NCI-H526 (cell line): ENCODE measurements at places on chromosomes 11 and 22.

DNA sequence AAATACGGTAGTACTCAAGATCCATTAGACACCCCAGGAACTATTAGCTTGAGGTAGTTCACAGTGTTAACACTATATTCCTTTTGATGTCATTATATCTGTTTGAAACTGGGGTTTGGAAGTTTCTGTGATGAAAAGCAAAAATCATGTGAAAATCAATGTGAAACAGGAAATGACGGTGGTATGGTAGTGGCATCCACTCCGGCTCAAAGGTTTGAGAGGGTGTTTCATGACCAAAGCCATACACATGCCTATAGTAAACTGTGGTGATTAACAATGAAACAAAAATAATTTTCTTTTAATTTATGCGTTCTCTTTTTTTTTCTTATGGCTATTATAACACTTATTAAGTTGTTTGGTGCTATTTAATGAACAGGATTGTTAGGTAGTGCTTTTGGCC is 10.9 kb downstream of the RAB38 start:
- no peak for DNase-seq

DNA sequence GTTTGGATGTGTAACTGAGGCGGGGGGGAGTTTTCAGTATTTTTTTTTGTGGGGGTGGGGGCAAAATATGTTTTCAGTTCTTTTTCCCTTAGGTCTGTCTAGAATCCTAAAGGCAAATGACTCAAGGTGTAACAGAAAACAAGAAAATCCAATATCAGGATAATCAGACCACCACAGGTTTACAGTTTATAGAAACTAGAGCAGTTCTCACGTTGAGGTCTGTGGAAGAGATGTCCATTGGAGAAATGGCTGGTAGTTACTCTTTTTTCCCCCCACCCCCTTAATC is 2.3 kb downstream of the MALAT1 start:
- peak; percentile 58 for DNase-seq

GRCh38 chr11:62148271-62148980 is 24.6 kb downstream of the INCENP start:
- no peak for DNase-seq

DNA sequence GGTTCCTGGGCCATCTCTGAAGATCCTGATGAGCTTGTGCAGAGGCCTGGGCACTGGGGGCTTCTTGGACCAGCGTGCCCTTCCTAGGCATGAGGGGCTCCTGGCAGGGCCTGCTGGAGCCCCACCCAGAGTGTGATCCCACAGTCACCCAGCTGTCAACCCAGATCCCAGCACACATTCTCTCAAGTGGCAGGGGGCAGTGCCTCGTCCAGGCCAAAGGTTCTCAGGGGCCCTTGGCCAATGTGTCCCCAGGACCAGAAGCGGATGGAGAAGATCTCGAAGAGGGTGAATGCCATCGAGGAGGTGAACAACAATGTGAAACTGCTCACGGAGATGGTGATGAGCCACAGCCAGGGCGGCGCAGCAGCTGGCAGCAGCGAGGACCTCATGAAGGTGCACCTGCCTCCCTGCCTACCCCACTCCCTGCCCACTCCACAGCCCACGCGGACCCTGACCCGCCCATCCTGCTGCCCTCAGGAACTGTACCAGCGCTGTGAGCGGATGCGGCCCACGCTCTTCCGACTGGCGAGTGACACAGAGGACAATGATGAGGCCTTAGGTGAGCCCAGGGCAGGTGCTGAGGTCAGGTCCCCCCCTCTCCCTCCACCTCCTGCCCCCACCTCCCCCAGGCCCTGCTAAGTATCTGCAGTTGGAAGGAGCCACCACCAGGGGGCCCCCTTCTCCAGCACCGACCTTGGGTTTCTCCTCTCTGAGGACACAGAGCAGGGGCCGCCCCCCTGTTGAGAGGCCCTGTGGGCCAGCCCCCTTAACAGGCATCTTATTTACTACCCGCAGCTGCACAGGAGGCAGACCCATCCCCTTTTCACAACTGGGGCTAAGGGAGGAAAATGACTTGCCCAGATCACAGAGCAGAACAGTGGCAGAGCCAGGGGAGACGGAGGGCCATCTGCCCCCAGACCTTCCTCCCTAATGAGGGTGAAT is 14.7 kb downstream of the GGA1 start:
- peak; percentile 46 for DNase-seq

- no peak for DNase-seq
These were observed 119.7 kb downstream of the RCN1 start for GRCh38 chr11:32210556-32210955.

DNA sequence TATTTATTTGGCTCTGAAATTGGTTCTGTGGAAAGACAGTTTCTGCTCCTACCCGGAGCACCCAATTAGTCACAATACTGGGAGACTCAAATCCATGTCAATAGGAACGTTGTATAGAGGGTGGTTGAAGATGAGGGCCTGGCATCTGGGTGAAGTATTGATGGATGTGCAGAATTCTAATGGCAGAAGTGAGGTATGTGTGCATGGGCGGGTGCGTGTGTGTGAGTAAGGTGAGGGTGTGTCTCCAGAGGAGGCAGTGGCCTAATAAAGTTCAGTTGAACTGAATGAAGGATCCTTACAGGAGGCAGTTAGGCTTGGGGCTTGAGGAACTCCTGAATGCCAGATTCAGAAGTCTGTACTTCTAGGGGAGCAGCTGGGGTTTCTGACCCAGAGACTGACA is 71.8 kb upstream of the B3GAT1 start:
- no peak for DNase-seq

DNA sequence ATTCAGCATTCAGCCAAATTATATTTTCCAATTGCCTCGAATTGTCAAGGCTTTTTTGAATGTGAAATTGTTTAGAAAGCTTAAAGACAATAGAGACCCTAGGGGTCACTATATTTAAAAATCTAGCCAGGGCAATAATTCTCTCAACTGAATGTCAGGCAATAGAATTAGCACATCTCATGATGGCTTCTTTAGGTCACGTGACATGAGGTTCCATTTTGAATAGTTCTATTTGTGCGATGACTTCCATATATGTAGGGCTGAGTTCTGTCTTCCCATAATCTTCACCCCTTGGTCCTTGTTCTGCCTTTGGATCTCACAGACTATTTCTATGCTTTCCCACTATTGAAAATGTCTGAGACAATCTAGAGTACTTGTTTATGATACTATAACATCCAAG is 527.7 kb upstream of the KIRREL3 start:
- no peak for DNase-seq

- DNase-seq, result no peak
These were observed 569.3 kb downstream of the MIAT start for GRCh38 chr22:27226666-27227065.

DNA sequence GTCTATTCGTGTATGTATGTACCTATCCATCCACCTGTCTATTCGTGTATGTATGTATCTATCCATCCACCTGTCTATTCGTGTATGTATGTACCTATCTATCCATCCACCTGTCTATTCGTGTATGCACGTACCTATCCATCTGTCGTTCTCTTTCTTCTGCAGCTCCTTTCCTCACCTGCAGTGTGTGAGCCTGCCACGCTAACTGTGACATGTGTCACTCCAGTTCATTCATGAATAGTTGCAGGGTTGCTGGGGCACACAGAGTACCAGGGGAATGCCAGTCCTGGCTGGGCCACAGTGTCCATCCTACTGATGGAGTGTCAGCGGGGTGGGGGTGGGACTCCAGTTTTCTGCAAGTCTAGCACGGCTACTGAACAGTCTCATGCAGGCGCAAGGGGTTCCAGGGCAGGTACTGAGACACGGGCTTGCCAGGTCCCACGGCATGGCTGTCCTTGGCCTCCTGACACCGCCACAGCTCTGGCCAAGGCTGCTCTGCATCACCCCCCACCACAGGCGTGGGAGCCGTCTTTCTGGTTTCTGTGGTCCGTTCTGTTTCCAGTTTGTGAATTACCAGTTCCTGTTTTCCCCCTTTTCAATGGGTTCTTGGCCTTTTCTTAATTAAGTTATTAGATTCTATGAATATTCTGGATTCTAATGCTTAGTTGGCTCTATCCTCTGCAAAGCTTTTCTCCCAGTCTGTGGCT is 88.8 kb upstream of the CLDN5 start:
- DNase-seq, result no peak

DNA sequence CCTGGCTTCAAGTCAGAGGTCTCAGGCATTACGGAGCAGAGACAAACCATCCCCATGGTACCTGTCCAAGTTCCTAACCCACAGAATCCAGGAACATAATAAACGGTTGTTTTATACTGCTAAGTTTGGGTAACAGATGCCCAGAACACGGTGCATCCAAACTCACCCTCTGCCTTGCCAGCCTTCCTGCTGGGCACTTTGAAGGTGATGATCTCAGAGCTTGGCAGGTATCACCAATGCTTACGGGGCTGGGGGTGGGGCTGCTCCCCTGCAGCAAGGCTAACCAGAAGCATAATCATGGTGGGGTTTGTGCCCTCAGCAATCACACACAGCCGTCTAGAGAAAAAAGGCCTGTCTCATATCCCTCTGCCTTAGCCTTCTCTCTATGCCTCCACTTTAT is 27.1 kb downstream of the DKK3 start:
- DNase-seq, result no peak

- no peak for DNase-seq
These were observed 898.3 kb downstream of the BRD1 start for GRCh38 chr22:48929276-48929790.

- DNase-seq, result no peak
These were observed 156.8 kb downstream of the SPON1 start for GRCh38 chr11:14119357-14119756.

DNA sequence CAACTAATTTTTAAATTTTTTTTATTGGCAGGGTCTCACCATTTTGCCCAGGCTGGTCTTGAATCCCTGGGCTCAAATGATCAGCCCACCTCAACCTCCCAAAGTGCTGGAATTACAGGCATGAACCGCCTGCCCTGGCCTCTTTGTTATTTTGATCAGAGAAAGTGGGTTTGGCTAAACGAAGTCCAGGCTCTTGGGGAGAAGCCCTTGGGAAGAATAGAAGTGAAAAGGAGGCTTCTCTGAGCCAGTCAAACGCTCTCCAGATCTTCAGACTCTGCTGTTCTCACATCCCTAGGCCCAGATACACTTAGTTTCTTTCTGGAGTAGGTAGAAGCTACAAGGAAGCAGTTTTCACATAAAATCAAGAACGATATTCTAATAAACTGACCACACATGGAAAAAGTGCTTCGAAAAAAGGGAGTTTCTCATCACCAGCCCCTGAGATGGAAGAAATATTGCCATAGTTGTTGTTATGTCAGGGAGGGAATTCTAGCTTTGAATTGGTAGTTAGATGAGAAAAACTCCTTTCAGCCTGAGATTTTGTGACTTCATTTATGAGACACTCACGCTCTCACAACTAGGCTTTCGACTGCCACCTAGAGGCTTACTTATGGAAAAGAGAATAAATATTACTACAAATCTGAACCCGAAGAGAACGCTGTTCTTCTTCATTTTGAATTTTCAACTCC is 41.7 kb upstream of the AQP11 start:
- peak; percentile 84 for DNase-seq

- peak; percentile 97 for DNase-seq
These were observed 16.1 kb downstream of the LRP5 start for GRCh38 chr11:68328374-68329091.

DNA sequence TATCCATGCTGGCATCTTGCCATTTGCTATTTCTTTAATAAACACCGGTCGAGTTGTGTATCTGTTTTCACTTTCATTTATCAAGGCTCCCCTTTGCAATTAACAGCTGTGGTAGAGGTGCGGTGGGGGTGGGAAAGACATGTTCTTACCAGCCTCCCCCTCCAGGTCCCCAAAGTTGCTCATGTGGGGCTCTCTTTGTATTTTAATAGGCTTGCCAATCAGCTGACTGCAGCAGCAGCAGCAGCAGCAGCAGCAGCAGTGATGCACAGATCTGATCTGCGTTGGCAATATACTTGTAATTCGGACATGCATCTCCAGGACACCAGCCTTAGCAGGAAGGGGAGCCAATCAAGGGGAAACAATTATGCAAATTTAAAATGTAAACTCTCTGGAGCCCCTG is 40.3 kb upstream of the E2F8 start:
- DNase-seq, result peak; percentile 85

DNA sequence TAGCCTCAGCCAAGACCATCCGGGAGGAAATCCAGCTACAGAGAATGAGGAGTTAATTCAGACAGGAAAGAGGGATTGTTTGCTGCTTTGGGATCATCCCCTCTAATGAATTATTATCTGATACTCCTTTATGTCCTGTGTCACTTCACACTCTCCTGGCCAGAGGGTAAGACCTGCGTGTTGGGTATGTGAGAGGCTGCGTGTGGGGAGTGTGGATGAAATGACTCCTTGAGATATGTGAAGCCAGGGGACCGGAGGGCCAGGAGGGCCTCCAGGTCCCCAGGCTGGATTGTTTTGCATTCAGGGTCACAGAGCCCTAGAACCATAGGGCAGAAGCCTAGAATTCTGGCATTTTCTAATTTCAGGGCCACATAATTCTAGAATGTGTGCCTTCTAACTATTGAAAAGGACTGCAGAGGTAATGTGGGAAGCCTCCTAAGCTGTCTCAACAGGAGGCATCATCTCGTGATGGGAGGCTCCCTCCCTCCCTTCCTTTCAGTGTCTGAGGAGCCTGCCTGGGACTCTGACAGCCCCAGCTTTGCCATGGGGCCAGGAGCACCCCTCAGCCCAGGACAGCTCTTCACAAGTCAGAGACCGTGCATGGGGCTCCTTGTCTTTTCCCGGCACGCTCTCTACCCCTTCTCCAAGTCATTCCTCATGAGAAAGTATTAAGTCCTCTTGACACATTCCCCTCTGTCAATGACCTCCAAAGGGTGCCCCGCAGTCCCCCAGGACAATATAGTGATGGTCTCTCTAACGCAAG is 3.7 kb downstream of the TPBGL start:
- DNase-seq, result no peak

- DNase-seq, result no peak
These were observed 66.6 kb upstream of the TP53I11 start for GRCh38 chr11:45017329-45017728.

- DNase-seq, result peak; percentile 31
These were observed 69.2 kb downstream of the CCDC34 start for GRCh38 chr11:27293515-27294417.

DNA sequence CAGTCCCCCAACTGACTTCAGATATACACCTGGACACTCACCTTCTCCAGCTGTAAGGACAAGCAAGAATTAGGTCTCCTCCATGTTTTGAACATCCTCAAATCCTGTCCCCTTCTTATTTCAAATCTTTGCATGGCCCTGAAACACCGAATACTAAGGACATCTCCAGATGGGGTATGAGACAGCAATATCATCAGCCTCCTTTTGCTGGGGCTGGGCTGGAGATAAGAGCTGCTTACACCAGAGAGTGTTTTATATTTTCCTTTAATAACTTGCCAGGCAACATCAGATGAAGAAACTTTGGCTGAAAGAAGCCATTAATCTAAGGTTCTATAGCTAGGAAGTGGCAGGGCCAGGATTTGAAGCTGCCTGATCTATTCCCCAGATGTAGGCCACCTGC is 21.6 kb downstream of the TUG1 start:
- DNase-seq, result no peak

GRCh38 chr22:20591660-20592310 is 84.4 kb downstream of the MED15 start:
- DNase-seq, result no peak

DNA sequence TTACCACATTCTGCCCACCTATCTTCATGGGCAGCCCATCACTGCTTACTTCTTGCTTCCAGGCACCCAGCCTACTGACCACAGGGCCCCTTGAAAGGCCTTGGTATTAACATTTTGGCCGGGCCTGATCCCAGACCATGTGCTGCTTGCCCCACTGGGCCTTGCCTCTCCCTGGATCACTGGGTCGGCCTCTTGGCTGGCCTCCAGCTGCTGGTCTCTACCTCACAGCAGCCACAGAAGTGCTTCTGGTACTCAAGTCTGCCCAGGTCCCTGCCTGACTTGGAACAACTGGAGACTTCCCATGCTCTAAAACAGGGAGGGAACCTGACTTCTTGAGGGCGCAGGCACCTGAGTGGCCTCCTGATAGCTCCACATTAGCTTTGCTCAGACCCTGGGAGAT is 63.6 kb downstream of the THAP12 start:
- DNase-seq, result no peak

- no peak for DNase-seq
These were observed 56.6 kb downstream of the ZNRF3 start for GRCh38 chr22:28939932-28940331.
